Type B pancreatic cell (in vitro differentiated cells): ENCODE measurements at places on chromosomes 5 and 9. TPM values are rescaled to one million over a fixed set of nuclear protein-coding genes. Genes with fewer than 3 reads are reported as not detected.
A peak's percentile ranks its signal among the peaks of the same experiment; 100 is the strongest.

GRCh38 chr9:1454616-1455347 is 404.6 kb downstream of the DMRT2 start:
- DNase-seq: no peak
- peak overlapping the region; percentile 17 for H3K4me3 ChIP-seq
- H3K27me3 ChIP-seq: no peaks in the 10 kb centered on the region
- no peaks in the 10 kb centered on the region for H3K36me3 ChIP-seq
- H3K4me1 ChIP-seq: peaks cover 20% of the 10 kb centered on the region
- no peak overlapping the region for H3K27ac ChIP-seq

- no peaks in the 10 kb centered on the region for H3K27me3 ChIP-seq
- no peak for DNase-seq
- peaks cover 24% of the 10 kb centered on the region for H3K4me1 ChIP-seq
- peaks cover 9% of the 10 kb centered on the region for H3K36me3 ChIP-seq
- peak overlapping the region; percentile 51 for H3K27ac ChIP-seq
Observed at GRCh38 chr9:33852216-33852826, 35.4 kb downstream of the UBE2R2 start.

- peaks cover 17% of the 10 kb centered on the region for H3K4me1 ChIP-seq
- DNase-seq: no peak
- H3K36me3 ChIP-seq: no peaks in the 10 kb centered on the region
- H3K27ac ChIP-seq: no peak overlapping the region
- no peak overlapping the region for H3K4me3 ChIP-seq
Observed at GRCh38 chr9:136564379-136564988, 18.6 kb upstream of the NOTCH1 start.

GRCh38 chr5:40618926-40619325 is 60.8 kb upstream of the PTGER4 start:
- H3K36me3 ChIP-seq: no peaks in the 10 kb centered on the region
- no peak overlapping the region for H3K4me3 ChIP-seq
- no peaks in the 10 kb centered on the region for H3K27me3 ChIP-seq
- peaks cover 12% of the 10 kb centered on the region for H3K4me1 ChIP-seq
- no peak for DNase-seq

The CBY3 gene
- total RNA-seq: not detected in 2 replicates

- H3K36me3 ChIP-seq: no peaks in the 10 kb centered on the region
- no peaks in the 10 kb centered on the region for H3K4me1 ChIP-seq
- no peak overlapping the region for H3K27ac ChIP-seq
Observed at GRCh38 chr9:83572524-83572923, 34.3 kb upstream of the FRMD3 start.

DNA sequence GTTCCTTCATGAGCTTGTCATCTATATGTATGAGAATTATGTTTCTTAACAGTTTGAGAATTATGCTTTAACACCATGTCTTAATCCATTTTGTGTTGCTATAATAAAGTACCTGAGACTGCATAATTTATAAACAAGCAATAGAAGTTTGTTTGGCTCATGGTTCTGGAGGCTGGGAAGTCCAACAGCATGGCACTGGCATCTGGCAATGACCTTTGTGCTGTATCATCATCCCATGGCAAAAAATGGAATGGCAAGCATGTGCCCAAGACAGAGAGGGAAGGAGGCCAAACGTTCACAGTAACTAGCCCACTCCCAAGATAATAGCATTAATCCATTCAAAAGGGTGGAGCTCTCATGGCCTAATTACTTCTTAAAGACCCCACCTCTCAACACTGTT is 67.6 kb downstream of the MTX3 start:
- no peaks in the 10 kb centered on the region for H3K4me1 ChIP-seq
- no peak for DNase-seq
- H3K27me3 ChIP-seq: peaks cover 12% of the 10 kb centered on the region
- H3K4me3 ChIP-seq: no peak overlapping the region
- H3K36me3 ChIP-seq: no peaks in the 10 kb centered on the region
- no peak overlapping the region for H3K27ac ChIP-seq

The C5orf58 gene
- total RNA-seq: not detected in 2 replicates

The POC5 gene
- 9.9 and 16.0 TPM in 2 replicates for total RNA-seq

GRCh38 chr5:120803282-120803681 is 339.2 kb downstream of the PRR16 start:
- H3K27me3 ChIP-seq: peaks cover 3% of the 10 kb centered on the region
- no peak overlapping the region for H3K4me3 ChIP-seq
- DNase-seq: no peak
- no peaks in the 10 kb centered on the region for H3K4me1 ChIP-seq

The CD180 gene
- total RNA-seq: not detected in 2 replicates

The CTXN3 gene
- total RNA-seq: 0.29 TPM in 1 of 2 replicates, not detected in the other

The SAPCD2 gene
- total RNA-seq: 19.1 and 21.9 TPM in 2 replicates

DNA sequence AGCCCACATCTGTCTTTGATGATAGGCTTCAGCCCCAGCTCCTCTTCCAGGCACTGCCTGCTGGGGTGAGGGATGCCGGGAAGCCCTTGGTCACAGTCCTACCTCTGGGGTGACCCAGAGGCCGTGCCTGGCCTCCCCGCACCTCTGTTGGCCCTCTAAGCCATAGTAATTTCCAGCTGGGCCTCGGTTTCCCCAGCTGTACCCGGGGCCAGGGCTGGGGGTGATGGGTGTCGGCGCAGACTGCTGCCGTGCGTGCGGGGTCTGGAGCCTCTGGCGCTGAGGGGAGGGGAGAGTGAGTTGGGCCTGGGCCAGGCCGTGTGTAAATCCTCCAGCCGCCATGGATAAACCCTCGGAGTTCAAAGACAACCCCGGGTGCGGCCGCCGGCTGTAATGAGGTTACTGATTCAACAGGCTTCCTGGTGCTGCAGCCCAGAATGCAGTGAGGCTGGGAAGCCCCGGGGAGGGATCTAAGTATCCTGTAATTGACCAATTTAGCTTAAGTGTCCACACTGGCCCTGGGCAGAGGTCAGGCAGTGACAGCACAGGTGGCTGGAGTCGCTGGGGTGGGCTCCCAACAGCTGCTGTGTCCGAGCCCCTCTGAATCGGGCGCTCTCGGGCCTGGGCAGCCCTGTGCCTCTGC is 7.1 kb downstream of the RXRA start:
- no peak for DNase-seq
- no peaks in the 10 kb centered on the region for H3K27me3 ChIP-seq

GRCh38 chr9:37656936-37657335 is 6.2 kb downstream of the FRMPD1 start:
- no peak overlapping the region for H3K4me3 ChIP-seq
- no peak overlapping the region for H3K27ac ChIP-seq
- H3K4me1 ChIP-seq: no peaks in the 10 kb centered on the region

DNA sequence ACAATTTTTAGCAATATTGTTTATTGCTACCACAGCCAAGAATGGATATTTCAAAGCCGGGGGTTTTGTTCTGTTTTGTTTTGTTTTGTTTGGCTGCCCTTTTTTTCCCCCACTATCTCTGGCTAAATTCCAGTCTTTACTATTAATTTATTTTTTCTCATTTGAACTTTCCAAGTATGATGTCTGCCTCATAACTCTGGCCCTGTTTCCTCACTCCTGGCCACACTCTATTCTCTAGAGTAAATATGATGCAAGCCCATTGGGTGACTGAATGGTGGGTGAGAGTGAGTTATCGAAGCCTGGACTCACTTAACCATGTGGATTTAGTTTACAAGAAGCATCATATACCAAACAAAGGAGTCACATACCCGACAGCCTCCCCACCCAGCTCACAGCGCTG is 41.9 kb downstream of the WDR36 start:
- no peak overlapping the region for H3K4me3 ChIP-seq
- H3K27me3 ChIP-seq: no peaks in the 10 kb centered on the region
- H3K27ac ChIP-seq: no peak overlapping the region

DNA sequence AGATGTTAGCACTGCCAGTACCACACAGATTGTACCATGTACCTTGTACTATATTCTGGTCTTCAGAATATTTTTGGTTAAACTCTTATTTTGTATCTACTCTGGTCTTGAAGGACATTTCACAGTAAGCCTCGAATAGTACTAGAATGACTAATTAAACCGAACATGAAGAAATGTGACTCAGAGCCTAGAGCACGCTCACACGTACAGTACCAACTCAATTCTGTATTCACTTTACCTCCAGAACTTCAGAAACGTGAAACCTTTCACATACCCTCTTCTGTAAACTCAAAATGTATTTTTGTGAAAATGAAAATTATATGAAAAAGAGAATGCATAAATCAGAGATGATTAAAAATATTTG is 112.8 kb downstream of the MVB12B start:
- no peak overlapping the region for H3K27ac ChIP-seq
- H3K4me3 ChIP-seq: no peak overlapping the region
- DNase-seq: no peak
- H3K4me1 ChIP-seq: peaks cover 22% of the 10 kb centered on the region
